HFF-Myc (cell line): ENCODE measurements at places on chromosomes 1 and 21.

DNA sequence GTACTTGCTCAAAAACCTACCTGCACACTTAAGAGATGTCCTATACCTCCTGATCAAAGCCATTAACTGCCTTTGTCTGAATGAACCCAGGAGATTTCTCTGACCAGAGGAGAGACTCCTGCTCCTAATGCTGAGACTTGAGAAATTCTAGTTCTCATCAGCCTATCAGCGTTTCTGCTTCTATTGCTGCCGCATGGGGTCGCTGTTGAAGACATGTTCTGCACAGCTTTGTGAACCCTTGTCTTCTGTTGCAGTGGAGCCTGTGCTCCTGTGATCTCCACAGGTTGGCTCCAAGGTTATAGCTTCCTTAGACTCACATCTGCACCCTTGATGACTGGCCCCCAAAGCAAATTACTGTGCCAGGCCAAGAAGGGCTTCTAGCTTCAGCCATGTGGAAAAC, 40.2 kb downstream of the EDN2 start:
- DNase-seq = no peak

DNA sequence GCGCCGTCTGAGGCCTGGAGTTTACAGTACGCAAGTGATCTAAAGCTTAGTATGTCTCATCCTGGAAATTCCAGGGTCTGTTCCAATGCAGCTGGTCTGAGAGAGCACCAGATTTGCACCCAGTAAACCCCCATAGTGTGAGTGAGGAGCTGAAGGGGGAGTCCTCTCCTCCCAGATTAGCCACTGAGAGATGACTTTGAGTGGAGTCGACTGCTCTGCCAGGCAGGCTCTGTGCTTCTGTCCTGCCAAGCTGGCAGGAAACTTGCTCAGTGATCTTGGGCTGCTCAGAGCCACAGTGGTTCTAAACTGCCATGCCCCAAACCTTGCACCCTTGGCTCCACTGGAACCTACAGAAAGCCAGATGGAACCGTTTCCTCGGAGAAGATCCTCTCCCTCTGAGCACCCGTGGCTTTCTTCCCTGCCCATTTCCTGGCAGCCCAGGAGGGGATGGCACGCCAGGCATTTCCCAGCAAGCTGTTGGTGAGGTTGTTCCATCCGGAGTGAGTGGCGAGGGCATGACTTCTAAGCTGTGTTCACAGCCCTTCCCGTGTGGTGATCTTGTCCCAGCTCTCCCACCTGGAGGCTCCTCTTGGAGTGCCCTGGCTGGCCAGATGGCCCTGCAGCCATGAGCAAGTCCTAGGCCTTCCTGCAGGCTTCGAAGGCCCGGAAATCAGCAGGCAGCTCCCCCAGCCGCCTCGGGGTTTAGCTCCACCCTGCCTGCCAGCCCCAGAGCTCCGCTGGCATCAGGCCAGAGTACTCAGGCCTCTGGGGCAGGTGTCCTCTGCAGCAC, 125.9 kb upstream of the VAMP3 start:
- no peak for DNase-seq

DNA sequence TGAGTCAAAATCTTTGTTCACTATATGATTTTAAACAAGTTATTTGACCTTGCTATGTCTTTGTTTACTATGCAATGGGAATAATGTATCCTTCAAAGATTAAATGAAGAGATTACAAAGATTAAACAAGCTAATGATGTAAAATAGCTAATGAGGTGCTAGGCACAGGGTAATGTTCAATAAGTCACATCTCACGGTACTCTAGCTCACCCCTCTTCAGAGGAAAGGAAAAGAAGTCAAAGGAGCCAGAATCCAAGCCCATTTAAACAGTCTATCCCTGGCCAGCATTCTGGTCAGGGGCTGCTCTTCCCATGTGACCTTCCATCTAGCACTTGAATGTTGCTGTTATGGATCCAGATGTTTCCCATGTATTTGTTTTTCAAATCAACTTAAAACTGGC, 412.4 kb upstream of the CAMK1G start:
- DNase-seq = no peak

GRCh38 chr1:239537795-239538194, 151.4 kb downstream of the CHRM3 start:
- DNase-seq = no peak

DNA sequence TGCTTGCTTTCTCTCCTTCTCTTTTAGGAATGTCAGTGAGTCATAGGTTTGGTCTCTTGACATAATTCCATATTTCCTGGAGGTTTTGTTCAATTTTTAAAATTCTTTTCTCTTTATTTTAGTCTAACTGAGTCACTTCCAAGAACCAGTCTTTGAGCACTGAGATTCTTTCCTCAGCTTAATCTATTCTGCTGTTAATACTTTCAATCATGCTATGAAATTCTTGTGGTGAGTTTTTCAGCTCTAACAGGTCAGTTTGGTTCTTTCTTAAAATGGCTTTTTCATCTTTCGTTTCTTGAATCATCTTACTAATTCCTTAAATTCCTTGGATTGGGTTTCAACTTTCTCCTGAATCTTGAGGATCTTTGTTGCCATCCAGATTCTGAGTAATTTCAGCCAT, 321.0 kb downstream of the PTBP2 start:
- no peak for DNase-seq

DNA sequence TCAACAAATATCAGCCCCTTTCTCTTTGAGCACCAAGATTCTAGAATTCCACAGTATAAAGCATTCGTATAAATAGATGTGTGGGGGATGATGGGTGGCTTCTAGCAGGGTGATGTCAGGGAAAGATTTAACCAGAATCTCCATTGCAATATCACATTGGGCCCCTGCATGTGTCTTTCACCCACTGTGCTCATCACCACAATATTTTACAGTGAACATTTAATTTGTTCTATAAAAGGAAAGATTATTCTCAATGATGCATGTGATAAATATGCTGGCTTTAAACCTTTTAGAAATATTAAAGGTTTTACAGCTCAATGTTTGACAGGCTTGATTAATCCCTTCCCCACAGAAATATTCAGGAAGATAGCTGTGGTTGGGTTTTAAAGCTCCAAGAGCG, 457.8 kb upstream of the DAB1 start:
- no peak for DNase-seq

DNA sequence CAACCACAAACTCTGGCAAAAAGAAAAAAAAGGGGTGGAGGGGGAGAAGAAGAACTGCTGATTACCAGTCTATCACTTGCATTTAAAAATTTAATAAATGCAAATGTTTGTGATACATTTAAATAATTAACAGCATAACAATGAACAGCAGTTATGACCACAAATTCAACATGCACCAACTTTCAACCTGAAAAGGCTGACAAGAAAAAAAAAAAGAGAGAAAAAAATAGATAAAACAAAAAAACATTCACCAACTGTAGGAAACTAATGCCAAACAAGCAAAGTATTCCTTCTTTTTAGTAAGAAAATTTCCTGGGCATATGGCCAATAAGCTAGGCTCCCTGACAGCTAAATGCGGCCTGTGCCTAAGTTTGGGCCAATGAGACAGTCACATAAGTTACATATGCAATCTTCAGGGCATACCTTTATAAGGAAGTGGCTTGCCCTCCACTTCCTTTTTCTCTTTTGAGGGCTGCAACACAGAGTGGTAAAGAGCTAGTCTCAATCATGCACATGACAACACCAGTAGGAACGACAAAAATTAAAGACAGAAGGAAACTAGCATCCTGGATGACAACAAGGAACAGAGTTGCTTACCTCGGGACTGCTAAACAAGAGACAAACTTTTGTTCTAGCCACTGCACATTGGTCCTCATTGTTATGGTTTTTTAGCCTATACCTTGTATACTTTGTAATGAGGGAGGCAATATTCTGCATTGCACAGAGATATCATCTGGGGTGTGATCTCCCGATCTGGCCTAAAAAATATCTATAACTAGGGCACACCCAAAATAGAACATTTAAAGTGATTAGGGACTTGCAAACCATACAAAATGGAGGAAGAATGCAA, 24.2 kb upstream of the PHTF1 start:
- DNase-seq = no peak

DNA sequence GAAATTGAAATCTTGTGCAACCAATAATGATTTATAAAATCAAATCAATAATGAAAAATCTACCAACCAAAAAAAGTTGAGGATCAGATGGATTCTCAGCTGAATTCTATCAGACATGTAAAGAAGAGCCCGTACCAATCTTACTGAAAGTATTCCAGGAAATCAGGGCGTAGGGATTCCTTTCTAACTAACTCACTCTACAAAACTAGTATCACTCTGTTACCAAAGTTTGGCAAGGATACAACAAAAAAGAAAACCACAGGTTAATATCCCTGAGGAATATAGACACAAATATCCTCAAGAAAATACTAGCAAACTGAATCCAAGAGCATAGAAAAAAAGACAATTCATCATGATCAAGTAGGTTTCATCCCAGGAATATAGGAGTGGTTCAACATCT, 52.8 kb upstream of the ADGRL4 start:
- no peak for DNase-seq

DNA sequence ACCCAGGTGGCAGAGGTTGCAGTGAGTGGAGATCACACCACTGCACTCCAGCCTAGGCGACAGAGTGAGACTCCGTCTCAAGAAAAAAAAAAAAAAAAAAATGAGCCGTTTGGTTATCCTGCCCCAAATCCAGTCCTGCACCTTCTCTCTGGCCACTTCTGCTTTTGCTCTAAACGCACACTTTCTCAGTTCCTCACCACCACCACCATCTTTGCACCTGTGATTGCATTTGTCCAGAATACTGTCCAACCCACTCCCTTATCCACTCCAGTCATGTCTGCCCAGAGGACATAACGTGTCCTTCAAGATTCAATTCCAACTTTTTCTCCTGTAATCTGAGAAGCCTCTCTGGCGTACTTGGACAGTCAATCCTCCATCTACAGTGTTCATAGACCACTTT, 2.2 kb upstream of the NEK2 start:
- no peak for DNase-seq

DNA sequence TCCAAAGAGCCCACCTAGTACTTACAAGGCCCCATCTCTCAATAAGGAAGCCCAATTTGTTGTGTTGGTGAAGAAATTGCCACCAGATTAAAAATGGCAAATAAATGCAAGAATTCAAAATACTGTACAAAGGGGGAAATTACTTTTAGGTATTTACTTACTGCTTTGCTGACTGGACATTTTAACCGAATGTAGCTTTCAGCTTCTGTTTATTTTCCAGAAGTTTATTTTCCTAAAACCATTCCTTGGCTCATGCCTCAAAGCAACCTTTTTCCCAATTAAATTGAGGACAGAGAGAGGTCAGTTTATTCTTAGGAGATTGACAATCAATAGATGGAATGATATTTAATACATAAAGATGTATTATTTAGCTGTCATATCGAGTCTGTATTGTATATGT, 47.6 kb upstream of the H6PD start:
- no peak for DNase-seq

DNA sequence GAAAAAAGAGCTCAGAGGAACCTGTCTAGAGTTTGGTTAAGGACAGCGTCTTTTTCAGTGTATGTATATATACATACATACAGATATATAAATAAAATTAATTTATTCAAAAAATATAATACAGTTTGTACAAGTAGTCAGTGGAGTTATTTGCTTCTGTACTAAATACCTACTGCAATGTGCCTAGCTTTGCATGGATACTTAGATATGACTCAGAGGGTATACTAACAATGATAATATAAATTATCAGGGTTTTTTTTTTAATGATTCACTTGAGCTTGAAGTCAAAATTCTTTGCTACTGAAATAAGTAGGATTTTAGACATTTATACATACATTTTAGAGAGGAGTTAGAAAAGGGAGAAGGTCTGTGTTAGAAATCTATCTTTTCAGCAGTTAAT, 117.9 kb downstream of the PHTF1 start:
- no peak for DNase-seq

- no peak for DNase-seq
Observed at GRCh38 chr1:155183775-155184221, 10.1 kb downstream of the TRIM46 start.

DNA sequence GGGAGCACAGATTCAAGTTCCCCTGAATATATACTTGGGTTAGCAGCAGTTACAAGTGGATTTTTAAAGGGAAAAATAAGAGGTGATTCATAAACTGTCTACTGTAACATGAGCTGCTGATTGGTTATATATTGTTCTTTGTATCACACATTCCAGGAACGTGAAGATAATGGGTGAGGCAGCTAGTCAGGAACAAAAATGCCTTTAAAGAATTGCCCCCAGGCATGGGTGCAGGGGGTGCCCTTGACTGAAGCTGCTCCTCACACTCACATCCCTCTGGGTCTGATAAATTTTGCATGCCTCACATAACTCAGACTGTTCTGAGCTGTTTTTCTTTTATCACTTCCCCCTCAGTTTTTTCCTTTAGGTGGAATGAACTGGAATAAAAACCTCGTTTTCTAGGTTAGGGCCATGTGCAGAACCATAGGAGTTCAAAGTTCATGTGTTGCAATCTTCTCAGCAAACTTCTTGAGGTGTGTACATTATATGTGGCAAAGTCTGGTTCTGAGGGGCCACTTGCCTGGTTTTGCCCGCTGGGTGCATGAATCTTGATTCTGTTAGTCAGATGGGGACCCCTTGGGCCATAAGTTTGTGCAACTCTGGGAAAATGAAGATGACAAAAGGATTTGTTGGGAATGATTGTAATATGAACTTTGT, 21.1 kb downstream of the TBX19 start:
- DNase-seq = peak; percentile 39

DNA sequence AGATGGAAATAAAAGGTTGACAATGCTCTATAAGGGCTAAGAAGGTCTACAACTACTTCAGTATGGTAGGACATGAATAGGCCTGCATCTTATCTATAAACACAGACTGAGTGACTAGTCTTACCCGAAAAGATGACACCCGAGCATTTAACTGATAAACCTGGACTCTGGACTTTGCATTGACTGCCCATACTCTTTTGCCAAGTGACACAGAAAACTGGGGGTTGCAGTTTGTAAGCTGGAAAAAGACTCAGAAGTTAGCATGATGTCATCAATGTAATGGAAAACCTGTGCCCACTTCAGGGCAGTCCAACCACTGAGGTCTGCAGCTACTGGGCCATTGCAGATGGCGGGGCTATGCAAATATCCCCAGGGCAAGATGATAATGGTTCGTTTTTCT, 258.3 kb upstream of the NEGR1 start:
- DNase-seq = no peak

GRCh38 chr1:32372149-32372756, 9.9 kb downstream of the TSSK3 start:
- no peak for DNase-seq

DNA sequence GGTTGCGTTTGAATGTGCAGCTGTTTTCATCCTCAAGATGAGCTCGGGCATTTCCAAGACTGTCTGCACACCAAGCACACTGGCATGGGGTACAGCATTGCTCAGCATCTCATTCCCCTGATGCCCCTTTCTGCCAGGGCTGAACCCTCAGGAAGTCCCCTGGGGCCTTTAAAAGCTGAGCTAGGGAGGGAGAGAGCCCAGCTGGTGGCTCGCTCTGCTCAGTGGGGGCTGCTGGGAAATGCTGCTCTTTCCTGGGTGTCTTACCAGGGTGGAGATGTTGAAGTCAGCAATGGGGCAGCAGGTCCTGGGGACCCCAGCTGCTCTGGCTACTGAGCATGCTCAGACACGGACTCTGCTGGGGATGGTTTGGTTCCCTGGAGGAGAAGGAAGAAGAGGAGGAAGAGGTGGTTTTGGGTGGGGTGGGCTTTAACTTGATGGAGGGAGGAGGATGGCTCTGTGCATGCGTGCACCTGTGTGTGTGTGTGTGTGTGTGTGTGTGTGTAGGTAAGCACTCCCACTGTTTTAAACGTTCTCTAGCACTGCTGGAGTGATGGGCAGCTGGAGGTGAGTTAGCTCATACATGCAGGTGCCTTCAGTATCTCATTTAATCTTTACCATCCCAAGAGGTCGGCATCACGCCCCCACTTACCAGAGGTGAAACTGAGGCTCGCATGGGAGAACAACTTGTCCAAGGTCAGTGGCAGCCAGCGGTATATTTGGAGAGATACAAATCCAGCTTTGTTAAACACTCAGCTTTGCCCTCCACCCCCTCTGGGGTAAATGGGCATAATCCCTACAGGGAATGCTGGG, 40.9 kb downstream of the ACTL8 start:
- no peak for DNase-seq
